ENCODE measurements at places on chromosomes 3 and 15.

DNA sequence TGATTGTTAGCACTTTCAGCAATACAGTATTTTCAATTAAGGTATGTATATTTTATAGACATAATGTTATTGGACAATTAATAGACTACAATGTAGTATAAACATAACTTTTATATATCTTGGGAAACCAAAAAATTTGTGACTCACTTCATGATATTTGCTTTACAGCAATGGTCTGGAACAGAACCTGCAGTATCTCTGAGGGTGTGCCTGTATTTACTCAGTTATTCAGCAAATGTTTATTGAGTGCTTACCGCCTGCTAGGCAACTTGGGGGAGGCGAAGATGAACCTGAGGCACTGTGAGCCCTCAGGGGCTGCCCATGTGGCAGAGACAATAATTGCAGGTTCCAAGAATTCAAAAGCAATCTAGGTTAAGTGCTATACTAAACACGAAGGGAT lies 144.8 kb downstream of the GABRB3 start:
- no peak for DNase-seq

DNA sequence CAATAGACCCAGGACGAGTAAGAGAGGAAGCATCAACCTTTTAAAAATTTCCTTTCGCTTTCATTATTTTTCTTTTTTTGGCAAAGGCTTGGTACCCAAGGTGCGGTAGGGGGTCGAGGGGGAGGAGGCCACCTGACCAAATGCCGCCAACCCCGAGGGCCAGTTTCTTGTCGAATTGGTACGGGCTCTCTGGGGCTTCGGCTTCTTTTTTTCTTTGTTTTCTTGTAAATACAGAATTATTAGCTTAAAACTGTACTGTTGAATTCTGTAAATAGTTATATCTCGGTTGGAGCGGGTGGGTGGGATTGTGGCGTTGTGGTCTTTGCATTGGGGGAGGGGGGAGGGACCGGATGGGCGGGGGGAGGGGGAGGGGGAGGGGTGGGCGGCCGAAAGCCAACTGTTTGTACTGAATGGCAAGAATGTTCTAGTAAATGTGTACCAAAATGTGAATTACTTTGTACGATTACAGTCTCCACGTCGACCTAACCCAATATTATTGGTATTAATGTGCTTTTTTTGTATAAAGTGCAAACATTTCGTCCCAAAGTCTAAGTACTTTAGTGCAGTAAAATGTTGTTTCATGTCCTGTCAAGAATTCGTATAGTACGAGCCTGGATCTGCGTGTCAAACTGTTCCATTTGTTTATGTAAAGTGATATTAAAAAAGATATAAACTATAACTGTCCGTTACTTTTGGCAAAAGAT lies 4.7 kb downstream of the ZIC1 start:
- no peak for DNase-seq

- DNase-seq: no peak
Measured at GRCh38 chr3:9399337-9399703, 1.9 kb downstream of the SETD5 start.

DNA sequence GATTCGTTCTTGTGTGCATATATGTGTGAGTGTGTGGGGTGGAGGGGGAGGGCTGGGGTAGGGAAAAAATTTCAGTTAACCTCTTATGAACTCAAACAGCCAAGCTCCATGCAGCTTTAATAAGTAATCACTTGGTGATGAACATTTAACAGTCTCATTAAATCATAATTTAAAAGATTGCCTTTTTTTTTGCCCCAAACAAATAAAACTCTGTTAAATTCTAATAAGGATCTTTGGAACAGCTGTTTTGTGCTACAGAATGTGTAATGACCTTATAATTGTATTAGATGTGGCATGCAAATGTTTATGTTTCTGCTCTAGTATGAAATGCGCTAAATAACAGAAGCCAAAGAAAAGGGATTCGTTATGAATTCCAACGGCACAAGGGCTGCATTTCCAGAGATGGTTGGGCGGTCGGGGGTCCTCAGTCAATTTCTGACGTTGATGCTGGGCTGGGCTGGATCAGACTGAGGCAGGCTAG lies 80.0 kb upstream of the RORA start:
- no peak for DNase-seq

- no peak for DNase-seq
Measured at GRCh38 chr3:83807511-83807910, 1151.3 kb upstream of the CADM2 start.
